Astrocyte (in vitro differentiated cells and primary cell): ENCODE measurements at places on chromosomes 7 and 10.

- peak; percentile 97 for DNase-seq
Observed at GRCh38 chr10:89516149-89516832, 19.1 kb downstream of the SLC16A12 start.

GRCh38 chr10:60989400-60989876 lies 45.5 kb upstream of the RHOBTB1 start:
- no peak for DNase-seq

DNA sequence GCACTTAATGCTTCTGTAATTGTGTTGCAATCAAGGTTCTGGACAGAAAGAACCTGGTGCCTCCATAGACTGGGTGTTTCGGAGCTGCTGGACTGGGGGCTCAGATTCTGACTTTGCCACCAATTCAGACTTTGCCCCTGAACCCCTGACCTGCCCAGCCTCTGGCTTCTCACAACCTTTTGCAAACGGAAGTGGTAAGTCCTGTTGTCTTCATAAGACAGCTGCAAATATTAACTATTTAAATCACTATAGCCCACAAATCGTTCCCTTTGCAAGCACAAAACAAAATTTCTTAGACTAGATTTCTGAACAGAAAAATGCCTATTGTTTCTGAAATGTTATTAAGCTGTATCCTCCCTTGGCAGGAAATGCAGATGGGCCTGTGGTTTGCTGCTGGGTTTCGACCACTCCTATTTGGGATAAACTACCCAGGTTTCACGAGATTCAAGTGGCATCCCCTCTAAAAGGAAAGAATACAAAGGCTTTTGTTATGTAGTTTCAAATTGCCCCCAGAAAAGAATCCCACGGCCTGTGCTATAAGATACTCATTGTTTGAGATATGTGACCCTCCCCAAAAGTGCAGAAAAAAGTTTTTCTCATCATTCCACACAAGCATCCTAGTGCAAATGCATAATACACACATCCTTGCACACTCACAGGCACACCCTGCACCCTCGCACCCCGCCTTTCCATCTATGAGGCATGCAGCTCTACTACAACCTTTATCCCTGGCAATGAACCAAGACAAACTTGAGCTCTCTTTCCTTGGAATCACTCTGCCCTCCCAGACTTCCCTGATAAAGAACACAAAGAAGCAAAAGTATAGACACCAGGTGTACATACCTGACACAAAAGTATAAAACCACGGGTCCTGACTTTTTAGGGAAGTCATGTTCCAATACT lies 209.1 kb downstream of the PRPF18 start:
- no peak for DNase-seq

GRCh38 chr10:113569576-113569975 lies 16.7 kb downstream of the HABP2 start:
- no peak for DNase-seq

- DNase-seq: no peak
Observed at GRCh38 chr7:46226860-46227259, 305.8 kb upstream of the IGFBP3 start.

GRCh38 chr7:70846208-70846607 lies 285.7 kb upstream of the GALNT17 start:
- DNase-seq: no peak

DNA sequence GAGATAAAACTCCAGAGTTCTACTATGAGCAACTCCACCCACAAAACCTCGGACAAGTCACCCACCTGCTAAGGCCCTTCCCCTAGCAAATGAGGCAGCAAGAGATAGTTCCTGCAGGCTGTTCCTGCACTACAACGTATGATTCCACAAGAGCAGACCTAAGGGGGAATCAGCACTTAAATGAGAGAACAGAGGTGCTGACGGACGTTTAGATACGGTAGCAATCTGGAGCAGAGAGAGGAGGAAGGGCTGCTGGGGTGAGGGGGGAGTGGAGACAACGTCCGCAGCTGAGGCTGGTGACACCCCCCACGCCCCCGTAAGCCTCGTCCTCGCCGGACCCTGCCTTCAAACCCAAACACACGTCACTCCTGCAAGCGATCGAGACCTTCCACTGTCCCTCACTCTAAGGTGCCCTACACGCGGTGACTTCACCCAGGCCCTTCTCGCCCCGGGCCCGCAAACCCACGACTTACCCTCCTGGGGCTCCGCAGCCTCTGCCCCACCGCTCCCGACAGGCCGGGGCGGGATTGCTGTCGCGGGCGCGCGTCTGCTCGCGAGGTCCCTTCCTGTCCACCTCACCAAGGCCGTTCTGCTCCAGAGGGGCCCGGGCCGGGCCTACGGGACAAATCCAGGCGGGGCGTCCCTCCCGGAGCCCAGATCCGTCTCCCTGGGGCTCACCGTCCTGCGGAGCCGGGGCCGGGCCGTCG lies 635 bp downstream of the ZNF12 start:
- peak; percentile 18 for DNase-seq

DNA sequence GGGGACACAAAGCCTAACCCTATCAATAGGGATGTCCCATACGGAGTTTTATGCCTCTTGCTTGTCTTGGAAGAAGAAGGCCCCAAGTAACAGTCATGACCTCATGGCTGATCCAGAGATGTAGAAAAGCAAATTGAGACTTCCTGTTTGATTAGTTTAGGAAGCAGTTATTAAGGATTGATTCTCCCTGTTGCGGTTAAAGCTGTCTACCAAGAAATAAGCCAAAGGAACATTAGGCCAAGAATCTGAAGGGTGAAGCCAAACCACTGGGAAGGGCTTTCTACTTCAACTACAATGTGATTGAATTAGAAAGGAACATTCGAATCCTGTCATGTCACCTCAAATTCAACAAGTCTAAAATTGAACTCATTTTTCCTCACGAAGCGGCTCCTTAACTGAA lies 60.5 kb upstream of the AGBL3 start:
- DNase-seq: no peak

GRCh38 chr10:60206735-60207134 lies 182.9 kb downstream of the ANK3 start:
- DNase-seq: peak; percentile 34

DNA sequence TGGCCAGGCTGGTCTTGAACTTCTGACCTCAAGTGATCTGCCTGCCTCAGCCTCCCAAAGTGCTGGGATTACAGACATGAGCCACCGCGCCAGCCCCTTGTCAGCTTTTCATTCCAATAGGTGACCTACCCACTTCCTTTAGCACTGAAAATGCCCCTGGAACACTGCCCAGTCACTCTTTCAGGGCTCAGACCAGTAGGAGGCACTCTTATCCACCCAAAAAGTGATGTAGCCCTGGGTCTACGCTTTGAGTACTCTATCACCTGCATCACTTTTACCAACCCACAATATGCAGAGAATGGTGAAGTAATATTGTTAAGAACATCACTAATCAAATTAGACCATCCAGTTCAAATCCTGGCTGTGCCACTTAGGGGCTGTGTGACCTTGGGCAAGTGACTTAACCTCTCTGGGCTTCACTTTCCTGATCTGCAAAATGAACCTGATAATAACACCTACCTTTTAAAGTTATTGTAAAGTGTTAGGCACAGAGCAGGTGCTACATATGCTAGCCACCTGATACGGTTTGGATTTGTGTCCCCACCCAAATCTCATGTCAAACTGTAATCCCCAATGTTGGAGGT lies 5.2 kb downstream of the CALN1 start:
- no peak for DNase-seq

GRCh38 chr10:9012312-9012711 lies 957.8 kb downstream of the GATA3 start:
- peak; percentile 76 for DNase-seq

DNA sequence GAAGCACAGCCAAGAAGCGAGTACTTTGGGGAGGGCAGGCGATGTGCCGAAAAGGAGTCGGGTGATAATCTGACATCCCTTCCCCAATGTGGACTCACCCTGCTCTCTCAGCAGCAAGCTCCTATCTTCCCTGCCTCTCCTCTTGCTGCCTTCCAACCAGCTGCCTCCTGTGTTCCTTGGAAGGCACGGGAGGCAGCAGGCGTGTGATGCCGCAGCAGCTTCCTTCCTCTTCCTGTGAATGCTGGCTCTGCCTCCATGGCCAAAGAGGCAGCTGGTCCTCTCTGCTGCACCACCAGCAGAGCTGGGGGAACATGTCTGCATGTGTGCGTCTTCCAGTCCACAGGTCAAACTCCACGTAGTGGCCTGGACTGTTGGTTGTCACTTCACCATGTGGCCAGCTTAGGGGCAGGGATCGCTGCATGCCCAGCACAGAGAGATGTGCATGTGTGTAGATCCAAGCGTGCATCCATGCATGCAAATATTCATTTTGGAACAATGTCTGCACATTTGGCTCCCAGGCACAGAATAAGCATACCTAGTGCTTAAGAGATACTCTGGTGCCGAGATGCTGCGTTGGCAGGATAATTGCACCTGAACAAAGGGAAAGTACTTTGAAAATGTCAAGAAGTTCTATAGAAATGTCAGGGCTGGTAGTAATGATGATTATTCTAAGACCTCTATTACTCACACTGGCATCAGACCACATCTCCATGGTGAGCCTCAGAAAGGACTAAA lies 499.8 kb downstream of the PLXNA4 start:
- no peak for DNase-seq

- no peak for DNase-seq
Observed at GRCh38 chr7:123645516-123645915, 10.2 kb upstream of the LMOD2 start.

DNA sequence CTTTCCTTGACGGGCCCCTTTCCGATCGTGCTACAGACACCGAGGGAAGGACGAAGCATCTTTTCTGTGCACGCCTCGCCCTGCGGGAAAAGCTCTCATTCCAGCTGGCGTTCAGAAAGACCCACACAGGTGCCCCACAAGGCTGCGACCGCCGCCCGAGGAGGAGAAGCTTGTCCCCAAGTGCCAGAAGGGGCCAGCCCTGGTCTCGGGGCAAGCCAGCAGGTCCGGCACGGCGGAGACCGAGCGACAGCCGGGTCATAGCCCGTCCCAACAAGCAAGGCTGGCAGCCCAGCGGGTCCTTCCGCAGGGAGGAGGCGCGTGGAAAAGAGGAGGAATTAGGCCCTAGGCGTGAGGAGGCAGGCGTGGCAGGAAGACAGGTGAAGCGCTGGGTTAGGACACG lies 62.7 kb downstream of the TNRC18 start:
- DNase-seq: no peak

DNA sequence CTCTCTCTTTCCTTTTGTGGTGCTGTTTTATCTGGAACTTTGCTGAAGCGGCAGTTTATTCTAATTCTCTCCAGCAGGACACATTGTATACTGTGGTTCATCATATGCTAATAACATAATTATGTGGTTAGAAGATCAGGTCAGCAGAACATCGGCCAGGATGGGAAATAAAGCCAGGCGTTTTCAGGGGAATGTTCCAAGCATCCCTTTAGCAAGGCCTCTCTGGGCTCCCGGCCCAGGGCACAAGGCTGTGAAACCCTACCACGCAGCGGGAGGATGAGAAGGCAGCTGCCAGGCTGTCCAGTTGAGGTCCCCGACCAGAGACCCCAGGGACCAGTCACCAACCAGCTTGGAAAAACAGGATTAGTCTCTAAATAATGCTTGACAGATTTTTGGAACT lies 112.2 kb upstream of the GALNT17 start:
- no peak for DNase-seq

- peak; percentile 41 for DNase-seq
Observed at GRCh38 chr7:78953726-78954363, 499.6 kb downstream of the MAGI2 start.

GRCh38 chr7:85620936-85621685 lies 434.3 kb upstream of the SEMA3D start:
- no peak for DNase-seq

DNA sequence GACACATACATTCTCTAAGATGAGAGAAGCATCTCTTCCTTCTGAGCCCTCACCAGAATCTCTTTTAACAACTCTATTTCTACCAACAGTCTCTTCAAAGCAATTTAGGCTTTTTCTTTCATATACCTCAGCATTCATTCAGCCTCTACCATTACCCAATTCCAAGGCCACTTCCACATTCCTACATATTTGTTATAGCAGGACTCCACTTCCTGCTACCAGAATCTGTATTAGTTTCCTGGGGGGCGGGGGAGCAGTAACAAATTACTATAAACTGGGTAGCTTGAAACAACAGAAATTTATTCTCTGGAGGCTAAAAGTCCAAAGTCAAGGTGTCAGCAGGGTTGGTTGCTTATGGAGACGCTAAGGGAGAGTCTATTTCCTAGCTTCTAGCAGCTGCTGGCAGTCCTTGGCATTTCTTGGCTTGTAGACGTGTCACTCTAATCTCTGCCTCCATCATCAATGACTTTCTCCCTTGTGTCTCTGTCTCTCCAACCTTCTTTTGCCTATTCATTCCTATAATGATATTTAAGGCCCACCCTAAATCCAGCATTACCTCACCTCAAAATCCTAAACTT lies 7.4 kb downstream of the PRPS1L1 start:
- DNase-seq: no peak

DNA sequence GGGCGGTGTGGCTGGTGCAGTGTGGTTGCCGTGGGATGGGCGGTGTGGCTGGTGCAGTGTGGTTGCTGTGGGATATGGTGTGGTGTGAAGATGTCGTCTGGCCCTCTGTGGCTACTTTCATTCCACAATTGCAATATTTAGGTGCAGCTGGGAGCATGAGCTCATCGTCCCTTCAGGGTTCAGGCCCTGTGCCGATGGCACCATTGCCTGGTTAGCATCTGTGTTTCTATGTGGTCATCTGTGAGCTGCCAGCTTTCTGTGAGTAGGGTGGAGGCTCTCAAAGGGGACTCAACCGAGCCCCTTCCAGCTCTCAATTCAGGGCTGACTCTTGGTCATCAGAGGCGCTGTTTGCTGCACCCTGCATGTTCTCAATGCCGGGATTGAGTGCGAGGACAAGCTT lies 3.6 kb downstream of the ADGRA1 start:
- DNase-seq: no peak

GRCh38 chr10:94571081-94571480 lies 25.5 kb downstream of the HELLS start:
- no peak for DNase-seq

DNA sequence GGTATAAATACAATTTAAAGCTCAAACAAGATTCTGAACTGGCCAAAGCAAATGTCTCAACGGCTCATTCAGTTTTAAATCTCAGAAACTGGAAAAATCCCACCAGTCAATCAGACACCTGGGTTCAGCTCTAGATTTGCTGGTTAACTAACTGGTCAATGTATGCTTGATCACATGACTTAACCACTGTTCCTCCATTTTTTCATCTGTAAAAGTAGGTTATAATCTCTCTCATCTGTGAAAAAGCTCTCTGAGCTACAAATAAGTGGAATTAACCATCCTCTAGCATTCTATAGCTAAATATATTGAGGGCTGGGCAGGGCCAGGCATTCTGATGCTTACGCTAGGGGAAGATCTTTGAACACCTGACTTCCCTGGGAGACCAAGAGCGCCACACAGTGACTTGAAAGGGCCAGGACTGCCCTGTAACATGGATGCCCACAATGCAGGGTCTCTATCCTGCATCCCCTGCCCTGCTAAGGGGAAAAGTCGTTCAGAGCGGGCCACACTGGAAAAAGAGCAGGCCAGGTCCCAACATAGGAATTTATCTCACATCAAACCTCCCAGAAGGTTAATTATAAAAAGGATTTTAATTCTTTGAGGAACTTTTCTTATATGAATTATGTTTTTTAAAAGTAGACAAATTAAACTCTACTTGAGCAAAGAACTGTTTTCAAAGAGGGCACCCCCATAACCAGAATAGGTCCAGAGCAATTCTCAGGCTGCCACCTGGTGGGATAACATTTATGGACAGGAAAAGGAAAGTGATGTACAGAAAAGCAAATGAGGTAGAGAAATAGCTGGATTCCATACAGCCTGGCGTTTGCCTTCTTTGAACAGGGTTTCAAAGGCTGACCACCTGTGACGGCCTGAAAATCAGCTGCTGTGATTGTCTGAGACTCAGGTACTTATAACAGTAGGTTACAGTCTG lies 1.8 kb downstream of the RP9 start:
- DNase-seq: peak; percentile 22

- no peak for DNase-seq
Observed at GRCh38 chr10:34281661-34282582, 533.2 kb downstream of the PARD3 start.
